Vagina (tissue), 2 donors: ENCODE measurements at places on chromosomes 4 and X.

GRCh38 chr4:119765951-119766350 lies 137.3 kb upstream of the PDE5A start:
- DNase-seq, result no peak

DNA sequence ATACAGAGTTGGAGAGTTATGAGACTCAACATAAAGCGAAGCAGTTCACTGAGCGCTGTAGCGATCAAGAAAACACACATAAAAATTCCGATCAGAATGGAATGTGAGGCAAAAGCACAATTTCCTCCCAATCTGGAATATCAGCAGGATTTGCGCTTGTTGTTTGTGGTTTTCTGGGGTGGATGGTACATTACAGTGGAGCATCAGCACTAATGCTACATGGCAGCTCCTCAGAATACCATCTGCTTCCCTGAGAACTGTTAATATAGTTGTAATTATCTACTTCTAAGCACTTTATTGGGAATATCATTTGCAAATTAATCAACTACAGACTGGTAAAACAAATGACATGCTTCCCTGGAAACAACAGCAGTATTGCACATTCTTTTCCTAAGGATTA lies 324.1 kb upstream of the PPARGC1A start:
- DNase-seq, result no peak

GRCh38 chr4:153593161-153593560 lies 90.9 kb upstream of the TLR2 start:
- DNase-seq, result no peak

DNA sequence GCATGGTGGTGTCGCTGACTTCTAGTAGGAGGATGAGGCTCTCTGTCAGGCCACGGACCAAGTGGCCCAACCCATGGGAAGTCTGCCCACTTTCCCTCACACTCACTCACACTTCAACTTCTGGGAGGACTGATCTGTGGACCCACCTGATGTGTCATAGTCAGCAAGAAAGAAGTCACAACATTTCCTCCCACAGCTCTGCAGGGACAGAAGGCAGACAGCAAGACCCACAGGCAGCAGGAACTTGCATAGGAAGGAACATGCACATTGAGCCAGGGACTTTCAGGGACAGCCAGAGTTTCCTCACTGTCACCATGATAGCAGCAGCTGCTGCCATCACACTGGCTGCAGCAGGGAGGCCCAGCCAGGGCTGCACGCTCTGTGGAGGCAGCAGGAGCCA lies 19.5 kb downstream of the XAGE5 start:
- no peak for DNase-seq

DNA sequence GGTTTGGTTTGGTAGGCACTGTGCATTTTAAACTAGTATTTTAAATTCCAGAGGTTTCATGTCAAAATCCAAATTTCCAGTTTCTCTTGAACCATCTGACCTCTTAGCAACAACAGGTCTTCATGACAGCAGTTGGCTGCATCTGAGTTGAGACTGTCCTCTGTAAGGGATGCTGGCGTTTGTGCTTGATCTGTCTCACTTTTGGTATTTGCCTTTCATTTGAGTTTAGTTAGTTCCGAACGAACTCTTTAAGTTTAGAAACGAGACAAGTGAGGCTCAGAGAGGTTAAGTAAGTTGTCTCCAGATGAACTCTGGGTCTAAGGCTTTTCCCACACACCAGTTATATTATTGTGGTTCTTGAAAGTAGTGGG lies 29.1 kb downstream of the SPARCL1 start:
- no peak for DNase-seq

DNA sequence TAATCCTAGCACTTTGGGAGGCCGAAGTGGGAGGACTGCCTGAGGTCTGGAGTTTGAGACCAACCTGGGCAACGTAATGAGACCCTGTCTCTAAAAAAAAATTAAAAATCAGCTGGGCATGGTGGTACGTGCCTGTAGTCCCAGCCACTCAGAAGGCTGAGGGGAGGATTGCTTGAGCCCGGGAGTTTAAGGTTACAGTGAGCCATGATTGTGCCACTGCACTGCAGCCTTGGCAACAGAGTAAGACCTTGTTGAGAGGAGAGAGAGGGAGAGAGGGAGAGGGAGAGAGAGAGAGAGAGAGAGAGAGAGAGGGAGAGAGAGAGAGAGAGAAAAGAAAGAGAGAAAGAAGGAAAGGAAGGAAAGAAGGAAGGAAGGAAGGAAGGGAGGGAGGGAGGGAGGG lies 144.9 kb downstream of the RASL11B start:
- no peak for DNase-seq

DNA sequence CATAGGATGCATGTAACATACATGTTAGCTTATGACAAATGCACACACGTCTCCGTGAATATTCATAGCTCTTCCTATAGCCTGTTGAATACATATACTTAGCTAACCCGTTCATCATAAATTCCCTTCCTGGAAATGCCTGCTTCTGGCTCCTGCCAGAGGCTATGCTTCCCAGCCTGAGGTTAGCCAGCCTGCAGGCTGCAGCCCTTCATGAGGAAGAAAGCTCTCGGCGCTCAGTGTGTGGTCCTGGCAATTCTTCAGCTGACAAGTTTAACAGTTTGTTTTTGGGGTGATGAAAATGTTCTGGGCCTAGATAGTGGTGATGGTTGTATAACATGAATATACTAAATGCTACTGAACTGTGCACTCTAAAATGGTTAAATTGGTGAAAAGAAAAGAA lies 48.8 kb upstream of the MAN2B2 start:
- DNase-seq, result no peak

DNA sequence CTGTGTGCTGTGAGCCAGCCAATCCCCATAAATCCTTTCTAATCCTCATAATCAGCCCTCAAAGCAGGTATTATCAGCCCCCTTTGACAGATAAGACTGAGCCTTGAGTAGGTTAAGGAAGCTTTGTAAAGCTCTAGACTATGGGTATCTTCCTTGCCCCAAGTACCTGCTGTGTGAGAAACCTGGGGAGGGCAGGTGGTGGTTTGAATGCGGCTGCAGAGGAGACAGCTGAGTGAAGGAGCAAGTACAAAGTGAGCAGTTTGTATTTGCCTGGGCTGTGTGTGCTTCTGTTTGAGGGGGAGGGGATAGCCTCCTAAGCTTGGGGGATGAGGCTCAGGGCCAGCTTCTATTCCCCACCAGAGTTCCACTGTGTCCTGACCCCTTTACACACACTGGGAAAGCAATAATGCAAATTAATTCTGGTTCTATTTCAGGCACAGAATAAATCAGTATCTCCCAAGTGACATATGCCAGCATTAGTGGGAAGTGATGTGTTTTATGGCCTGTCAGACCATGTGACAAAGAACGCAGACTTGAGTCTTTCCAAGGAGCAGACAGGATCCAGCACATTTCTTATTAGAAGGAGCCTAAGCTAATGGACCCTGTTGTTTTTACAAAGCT lies 63.5 kb downstream of the EVC start:
- no peak for DNase-seq

- DNase-seq, result no peak
Observed at GRCh38 chrX:65871671-65872311, 168.1 kb downstream of the VSIG4 start.

GRCh38 chrX:26586570-26586969 lies 370.6 kb downstream of the MAGEB5 start:
- no peak for DNase-seq

- no peak for DNase-seq
Observed at GRCh38 chr4:153348006-153348405, 3.5 kb downstream of the MND1 start.

DNA sequence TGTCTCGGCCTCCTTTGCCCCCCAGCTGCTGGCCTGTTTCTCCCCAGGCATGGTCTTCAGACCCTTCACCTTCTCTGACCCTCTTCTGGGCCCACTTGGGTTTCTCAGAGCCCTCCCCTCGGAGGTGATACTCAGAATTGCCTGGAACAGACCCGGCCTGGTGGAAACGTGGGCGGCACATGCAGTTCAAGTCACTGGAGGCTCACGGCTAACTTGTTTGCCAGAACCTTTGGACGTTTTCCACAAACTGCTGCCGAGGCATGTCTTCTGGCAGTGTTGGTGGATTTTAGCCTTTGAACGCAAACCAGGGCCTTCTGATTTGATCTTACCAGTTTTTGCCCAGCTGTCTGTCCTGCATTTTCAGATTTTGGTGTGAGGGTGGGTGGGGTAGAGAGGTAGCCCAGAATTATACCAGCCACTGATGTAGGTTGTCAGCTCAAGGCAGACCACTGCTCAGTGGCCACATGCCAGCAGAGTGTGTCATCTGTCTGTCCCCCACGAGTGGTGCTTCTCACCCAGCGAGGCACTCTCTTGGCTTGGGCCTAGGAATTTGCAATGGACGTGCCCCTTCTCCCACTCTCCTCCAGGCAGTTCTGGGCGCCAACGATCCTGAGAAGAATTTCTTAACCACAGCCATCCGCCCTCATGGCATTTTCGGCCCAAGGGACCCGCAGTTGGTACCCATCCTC lies 32.5 kb upstream of the ZNF185 start:
- no peak for DNase-seq

DNA sequence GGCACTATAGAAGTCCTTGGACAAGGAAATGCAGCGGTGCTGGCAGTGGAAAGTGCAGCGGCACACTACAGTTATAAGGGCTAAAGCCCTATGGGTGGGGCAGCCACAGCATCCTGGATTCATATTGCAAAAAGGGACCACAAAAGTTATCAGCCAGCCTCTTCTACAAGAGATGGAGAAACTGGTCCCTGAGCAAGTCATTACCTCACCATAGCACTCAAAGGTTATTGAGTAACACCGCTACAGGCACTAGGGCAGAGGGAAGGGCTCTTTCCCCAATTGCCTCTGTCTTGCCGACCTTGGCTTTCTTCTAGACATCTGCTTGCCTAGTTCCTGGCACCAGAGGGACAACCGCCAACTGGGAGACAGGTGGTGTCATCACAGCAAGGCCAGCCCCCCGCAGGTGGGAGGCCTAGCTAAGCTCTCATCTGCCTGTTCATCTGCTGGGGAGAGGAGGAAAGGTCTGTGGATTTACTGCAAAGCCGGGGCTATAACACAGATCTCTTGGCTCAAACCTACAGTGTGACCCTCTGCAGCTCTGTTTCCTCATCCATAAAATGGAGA lies 600.0 kb downstream of the BCOR start:
- no peak for DNase-seq

DNA sequence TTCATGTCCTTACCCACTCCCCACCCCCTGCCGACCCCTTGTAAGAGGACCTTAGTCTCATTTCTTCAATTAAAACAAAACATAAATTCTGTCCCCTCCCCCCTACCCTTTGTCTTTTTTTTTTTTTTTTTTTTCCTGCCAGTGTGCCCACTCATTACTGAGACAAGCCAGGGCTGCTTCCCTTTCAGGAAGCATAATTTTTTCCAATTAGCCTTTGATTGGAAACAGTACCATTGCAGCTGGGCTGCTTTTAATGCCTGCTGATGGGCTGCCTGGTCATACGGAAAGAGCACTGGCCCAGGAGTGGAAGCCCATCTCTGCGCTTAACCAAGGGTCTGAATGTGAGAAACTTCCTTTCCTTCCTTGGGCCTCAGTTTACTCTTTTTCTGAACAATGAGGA lies 18.6 kb upstream of the CAPN6 start:
- DNase-seq, result no peak

DNA sequence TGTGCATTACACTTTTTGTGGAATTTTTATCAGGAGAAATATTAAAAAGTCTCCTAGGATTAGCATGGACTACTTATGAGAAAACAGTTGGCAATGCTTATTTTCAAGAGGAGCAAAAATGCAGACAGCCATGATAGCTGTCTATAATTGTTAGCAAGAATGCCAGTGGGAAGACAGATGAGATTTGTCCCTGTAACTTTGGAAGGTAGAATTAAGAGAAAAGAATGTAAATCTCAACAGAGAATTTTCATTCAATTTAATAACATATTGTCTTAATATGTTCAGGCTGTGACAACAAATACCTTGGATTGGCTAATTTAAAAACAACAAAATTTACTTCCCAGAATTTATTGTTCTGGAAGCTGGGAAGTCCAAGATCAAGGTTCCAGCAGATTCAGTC lies 349.2 kb downstream of the IQCM start:
- no peak for DNase-seq

DNA sequence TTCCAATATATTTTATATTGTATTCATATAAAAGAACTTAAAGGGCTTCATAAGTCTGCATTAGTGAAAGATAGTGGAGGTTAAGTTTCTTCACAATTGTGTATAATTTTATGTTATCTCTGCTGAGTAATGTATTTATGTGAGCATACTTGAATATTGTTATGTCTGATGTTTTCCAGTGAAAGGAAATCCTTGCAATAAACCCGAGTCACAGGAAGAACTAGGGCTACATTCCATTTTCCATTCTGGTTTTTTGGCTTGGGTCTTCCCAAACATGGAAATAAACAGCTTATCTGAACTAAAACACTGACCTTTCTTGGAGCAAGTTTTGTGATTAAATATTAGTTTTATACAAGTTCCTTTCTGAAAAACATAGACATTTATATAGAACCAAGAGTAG lies 231.3 kb upstream of the GPRIN3 start:
- DNase-seq, result no peak

GRCh38 chr4:90582087-90582486 lies 454.9 kb downstream of the CCSER1 start:
- no peak for DNase-seq

DNA sequence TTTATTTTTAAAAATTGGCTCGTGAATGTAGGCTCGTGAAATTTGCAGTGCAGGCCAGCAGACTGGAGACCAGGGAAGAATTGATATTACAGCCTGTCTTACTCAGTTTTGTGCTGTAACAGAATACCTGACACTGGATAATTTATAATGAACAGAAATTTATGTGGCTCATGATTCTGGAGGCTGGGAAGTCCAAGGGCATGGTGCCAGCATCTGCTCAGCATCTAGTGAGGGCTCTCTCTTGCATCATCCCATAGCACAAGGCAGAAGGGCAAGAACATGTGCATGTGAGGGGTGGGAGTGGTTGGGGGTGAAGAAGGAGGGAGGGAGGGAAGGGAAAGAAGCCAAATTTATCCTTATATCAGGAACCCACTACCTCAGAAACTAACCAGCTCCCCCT lies 13.7 kb upstream of the CLTRN start:
- DNase-seq, result no peak

DNA sequence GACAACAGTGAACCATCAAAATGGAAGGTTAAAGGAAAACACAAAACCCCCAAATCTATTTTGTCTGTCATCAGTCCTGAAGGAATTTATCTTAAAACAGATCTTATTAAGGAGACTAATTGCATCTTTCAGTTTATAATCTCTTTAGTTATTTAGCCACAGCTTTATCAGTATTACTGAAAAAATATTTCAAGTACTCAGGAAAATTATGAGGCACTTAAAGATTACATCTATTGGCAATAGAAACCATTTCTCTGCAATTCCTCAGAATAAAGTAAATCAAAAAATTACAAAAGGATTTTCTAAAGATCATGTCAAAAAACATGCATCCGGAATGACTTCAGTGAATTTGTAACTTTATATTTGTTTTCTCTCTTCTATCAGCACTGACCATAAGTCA lies 35.2 kb downstream of the ANTXR2 start:
- DNase-seq, result no peak

GRCh38 chrX:42094218-42094617 lies 170.9 kb upstream of the CASK start:
- no peak for DNase-seq
